Stimulated activated CD4-positive, alpha-beta T cell treated with anti-CD3 and anti-CD28 coated beads, Interleukin-12 subunit alpha, Interleukin-12 subunit beta, amount 100 ng/mL, for 4 hours (primary cell): ENCODE measurements at places on chromosomes 3 and 15.
A peak's percentile ranks its signal among the peaks of the same experiment; 100 is the strongest.

GRCh38 chr3:37762698-37763097 lies 99.0 kb upstream of the CTDSPL start:
- no peak for DNase-seq

DNA sequence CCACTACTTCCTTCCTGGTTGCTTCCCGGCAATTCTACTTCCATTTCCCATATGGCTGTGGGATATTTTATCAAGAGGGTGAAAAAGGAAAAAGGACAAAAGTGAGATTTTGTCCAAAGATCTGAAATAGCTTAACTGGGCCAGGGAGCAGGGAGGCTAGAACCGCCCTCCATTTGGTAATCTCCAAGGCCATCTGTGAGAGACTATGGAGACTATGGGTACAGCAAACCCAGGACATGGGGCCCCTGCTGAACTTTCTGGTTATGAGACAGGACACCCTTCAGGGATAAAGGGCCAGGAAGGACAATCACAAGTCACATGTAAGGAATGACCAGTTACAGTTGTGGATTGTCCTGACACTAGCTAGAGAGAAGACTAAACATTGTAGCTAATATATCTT lies 24.3 kb downstream of the ZSCAN2 start:
- no peak for DNase-seq

- no peak for DNase-seq
Observed at GRCh38 chr3:3699816-3700633, 99.2 kb upstream of the LRRN1 start.

- DNase-seq: peak; percentile 42
Observed at GRCh38 chr3:49906073-49906743, 2.5 kb upstream of the MST1R start.

DNA sequence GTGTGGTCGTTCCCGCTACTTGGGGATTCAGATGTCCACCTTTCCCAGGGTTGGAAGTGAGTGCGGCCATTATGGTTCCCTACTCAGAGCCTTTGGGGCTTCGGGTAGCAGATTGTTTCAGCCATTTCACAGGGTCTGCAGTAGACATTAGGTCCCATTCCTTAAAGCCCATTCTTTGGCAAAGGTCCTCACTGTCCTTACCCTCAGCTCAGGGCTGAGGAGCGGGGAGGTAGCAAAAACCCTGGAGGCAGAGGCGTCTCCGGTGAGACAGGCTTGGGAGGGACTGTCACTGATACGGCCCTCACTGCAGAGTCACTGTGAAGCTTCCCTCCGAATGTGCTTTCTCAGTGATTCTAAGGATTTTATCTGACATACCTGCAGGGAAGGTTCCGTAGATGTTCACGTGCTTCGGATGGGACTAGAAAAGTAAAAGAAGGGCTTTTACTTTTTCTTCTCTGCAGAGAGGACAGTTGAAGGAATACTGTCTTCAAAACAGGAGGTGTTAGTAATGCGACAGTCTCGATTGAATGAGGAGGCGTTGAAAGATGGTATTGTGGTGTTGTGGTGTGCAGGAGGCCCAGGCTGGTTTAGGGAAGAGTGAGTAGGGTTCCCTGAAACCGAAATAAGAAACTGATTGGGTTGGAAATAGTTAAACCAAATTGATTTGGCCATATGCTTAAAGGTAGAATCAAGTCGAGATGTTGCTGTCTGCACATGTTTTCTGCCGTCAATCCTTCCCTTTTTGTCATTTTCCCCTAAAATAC lies 630 bp downstream of the ATP6V1A start:
- DNase-seq: peak; percentile 17

- no peak for DNase-seq
Observed at GRCh38 chr3:106034313-106034712, 165.5 kb upstream of the CBLB start.

DNA sequence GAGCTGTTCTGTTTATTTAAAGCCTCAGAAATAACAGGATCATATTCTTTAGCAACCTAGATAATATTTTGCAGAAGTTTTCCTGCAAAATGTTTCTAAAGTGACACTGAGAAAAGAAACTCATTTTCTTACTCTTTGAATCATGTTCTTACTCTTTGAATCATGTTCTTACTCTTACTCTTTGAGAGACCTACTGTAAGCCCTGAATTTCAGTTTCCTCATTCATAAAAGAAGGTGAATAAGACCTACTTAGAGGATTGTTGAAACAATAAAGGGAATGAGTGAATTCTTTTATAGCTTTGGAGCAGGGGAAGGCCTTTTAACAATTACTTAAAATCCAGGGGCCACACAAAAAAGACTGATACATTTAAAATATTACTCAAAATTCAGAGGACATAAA lies 221.7 kb upstream of the CMC1 start:
- DNase-seq: no peak

DNA sequence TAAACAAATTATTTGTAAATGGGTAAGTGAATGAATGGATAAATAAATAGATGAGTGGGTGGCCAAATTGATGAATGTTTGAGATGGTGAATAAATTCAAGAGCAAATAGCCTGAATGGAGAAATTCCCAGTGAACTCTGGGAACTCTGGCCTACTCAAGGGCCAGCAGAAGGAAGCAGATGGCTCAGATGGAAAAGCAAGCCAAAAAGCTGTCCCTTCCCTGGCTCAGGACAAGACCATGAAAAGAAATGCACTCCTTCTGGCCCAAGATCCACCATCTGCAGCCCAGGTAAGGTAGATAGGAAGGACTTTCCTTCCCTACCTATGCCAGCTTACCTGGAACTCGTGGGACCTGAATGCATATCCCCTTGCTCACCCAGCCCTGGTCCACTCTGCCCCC lies 37.6 kb upstream of the CLDN18 start:
- DNase-seq: no peak

GRCh38 chr3:17945799-17946399 lies 203.5 kb upstream of the TBC1D5 start:
- no peak for DNase-seq

- DNase-seq: no peak
Observed at GRCh38 chr3:98784042-98784441, 20.9 kb downstream of the ST3GAL6 start.

DNA sequence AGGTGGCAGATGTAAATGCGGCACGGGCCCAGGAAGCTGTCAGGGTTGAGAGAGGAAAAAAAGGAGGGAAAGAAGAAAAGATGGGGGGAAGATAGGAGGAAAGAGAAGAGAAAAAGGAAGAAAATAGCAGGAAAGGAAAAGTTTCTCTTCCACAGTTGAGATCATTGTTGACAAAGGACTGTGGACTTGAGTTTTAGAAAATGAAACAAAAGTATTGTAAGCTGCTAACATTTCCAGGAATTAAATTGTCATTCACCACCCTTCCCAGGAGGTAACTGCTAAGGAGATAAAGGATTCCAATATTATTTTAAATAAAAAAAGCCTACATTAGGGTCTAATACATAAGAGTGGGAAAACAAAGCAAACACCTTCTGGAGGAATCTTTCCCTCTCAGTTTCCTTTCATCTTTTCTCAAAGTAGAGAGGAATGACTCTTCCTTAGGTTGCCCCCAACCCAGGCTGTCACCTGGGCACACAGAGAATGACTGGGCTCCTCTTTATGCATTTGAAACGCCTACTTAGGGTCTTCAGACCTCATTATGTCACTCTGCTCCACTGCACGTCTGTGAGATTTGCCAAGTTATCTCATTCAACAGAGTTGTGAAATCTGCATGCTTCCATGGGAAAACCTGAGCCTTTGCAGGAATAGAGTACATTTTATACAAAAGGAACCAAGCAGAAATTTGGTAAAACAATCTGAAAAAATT lies 194.0 kb downstream of the TNIK start:
- DNase-seq: no peak

- DNase-seq: no peak
Observed at GRCh38 chr3:17052363-17052762, 167.6 kb downstream of the PLCL2 start.

DNA sequence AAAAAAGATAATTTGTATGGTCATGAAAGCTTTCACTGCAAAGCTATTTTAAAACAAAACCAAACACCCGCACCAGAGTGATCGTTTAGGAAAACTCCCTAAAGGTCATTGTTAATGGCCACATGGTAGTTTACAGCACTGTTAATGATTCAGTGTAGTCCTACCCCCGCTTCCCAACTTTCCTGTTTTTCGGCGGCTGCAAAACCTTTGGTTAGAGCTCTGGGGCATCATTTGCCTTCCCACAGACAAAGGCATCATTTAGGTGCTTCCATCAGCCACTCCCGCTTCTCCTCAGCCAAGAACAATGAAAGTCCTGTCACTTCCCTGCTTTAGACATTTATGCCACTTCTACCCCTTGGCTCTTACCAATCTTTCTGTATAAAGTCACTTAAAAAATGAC lies 10.6 kb downstream of the MELTF start:
- DNase-seq: no peak

GRCh38 chr15:88797663-88798339 lies 5.4 kb upstream of the ACAN start:
- DNase-seq: no peak

DNA sequence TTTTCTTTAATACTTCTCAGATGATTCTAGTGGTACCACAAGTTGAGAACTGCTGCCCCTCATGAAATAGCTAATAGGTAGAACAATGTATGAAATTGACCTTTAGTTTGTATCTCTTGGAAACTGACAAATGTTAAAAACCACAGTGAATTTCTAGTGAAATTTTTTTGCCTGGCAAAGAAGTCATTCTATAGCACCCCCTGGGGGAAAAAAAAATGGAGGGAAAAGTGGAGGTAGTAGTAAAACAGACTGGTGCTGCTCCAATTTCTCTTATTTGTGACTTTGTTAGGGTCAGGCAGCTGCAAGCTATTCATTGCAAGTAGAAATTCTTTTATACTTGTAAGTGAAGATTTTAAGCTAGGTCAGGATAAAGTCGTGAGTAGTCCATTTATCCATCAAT lies 605.0 kb downstream of the NLGN1 start:
- no peak for DNase-seq

DNA sequence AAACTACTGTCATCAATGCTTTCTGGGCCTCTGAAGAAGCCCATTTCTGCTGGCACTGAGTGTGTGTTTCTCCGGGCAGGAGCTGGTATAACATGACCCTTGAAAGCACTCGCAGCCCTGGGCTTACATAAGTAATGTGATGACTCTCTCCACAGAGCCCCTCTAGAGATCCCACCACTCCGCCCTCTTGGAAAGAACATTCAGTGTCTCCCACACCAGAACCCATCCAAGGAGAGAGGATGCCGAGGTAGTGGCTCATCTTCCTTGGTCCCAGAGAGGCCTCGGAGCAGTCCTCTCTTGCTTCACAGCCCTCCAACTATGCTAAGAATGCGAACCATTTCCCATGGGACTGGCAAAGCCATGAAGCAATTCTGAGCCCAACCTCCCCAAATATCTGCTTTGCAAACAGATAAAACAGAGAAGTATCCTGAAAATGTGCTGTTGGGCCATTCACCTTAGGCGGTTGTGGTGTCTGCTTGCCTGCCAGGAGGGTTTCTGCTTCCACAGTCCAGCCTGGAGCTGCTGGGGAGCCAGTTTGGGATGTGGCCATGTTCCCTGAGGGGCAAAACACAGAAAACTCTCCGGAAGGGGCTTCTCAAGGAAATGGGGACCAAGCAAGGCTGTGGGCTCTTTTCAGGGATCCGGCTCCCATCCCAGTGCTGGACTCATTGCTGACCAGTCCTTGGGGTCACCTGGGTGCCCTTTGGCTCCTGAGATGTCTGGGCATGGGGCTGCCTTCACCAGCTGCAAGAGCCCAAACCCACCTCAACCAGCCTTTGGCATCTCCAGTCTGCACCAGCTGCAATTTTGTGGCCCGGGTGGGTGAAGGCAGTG lies 47.3 kb downstream of the AMOTL2 start:
- DNase-seq: no peak

- DNase-seq: no peak
Observed at GRCh38 chr3:184172681-184173373, 1.8 kb upstream of the AP2M1 start.

- no peak for DNase-seq
Observed at GRCh38 chr15:96160269-96160668, 170.2 kb upstream of the NR2F2 start.

DNA sequence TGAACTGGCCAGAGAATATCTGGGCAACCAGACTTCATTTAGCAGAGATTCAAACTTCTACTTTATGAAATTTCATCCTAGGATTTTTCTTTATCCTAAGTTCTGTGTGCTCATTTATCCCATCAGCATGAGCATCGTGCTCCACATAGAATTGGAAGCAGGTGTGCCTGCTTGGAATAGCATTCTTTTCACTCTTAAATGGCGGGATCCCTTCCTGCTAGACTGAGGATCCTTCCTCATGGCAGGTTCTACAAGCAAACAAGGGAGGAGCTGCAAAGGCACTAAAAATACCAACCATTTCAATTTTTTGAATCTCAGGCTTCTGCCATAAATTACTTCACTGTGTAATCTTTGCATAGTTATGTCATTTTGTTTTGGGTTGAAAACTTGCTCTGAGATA lies 74.6 kb upstream of the FLNB start:
- DNase-seq: no peak

- DNase-seq: no peak
Observed at GRCh38 chr15:73781038-73781925, 28.1 kb upstream of the INSYN1 start.

- DNase-seq: no peak
Observed at GRCh38 chr15:88089024-88089620, 167.4 kb downstream of the NTRK3 start.

DNA sequence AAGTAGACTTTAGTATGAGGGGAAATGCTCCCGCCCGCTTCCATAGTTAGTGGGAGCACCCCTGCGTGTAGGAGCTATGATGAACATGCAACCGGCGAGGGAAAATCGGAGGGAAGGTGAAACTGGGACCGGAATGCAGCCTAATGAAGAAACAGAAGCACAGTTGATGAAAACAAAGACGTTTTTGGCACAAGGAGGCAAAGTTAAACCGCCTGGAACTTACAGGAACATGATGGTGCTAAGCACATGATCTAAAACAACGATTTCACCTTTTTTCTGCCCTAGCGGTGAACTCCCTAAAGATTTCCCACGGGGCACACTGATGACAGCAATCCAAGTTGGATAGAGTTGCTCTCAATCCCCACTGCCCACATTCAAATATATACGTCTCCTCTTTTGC lies 49.4 kb upstream of the SPATA12 start:
- no peak for DNase-seq

GRCh38 chr15:63086947-63087346 lies 34.7 kb upstream of the LACTB start:
- DNase-seq: no peak

DNA sequence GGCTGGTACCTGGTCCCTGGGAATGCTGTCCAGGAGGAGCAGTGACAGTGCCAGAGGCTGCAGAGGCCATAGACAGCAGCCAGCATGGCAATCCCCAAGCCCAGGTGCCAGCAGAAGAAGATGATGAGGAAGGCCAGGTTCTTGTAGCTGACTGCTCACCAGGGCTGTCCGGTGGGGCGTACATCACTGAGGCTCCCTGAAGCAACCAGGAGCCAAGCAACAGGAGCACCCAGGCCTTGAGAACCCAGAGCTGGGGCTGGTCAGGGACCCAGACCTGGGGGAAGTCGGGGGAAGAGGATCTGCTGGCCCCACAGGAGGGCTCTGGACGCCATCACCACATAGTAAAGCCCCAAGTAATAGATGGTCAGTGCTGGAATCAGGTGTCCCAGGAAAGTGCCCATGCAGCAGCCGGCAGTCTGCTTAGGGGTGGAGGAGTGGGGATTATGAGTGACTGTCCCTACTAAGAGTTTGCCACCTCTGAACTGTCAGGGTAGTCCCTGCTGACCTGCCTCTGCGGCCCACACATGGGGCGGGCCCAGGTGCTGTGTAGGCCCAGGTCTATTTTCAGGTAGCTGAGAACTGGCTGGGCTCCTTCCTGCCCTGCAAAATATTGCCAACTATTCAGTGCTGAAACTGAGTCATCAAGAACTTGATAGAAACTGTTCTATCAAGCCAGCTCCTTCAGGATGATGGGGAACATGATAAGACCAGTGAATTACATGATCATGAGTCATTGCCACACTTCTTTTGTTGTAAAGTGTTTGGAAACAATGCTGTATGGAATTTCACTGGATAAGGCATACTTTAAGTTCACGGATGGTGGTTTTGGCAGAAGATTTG lies 68.7 kb downstream of the CHRD start:
- no peak for DNase-seq
